Suprapubic skin (tissue), 4 donors: ENCODE measurements at places on chromosomes 16 and 17.

DNA sequence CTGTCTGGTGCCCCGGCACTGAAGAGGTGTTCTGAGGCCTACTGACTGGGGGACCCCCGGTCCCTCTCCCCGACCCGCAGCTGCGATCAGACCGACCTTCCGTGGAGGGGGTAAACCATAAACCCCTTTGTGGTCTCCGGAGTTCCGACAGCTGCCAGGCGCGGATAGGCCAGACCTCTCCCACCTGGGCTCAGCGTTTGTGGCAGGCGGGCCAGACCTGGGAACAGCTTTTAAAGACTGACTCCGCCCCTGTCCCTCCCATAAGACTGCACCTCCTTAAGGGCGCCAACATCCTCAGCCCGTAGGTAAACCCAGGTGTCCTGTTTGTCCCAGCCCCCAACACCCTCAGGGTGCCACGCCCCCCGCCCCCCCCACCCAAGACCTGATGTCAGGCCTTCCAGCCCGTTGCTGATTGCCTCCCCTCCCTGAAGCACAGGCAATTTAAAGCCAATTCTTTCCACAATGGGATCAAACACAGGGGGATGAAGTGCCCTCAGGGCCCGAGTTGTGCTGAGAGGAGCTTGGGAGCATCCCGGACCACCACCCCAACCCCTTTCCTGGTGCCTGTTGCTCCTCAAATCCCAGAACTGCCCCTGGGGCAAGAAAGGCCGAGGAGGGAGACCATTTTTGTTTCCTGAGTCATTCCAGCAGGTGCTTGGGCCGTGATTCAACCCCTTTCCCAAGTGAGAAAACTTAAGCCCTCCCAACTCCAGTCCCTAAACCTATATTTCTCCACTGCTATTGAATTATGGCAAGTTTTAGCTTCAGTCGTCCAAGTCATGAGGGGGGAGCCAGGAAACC is at the start of gene SOX15:
SOX15 (minus strand) TSS at position 204 of the 801 bp plus-strand sequence. CDS start 418 bp downstream, outside the sequence.
- DNase-seq = no peak

DNA sequence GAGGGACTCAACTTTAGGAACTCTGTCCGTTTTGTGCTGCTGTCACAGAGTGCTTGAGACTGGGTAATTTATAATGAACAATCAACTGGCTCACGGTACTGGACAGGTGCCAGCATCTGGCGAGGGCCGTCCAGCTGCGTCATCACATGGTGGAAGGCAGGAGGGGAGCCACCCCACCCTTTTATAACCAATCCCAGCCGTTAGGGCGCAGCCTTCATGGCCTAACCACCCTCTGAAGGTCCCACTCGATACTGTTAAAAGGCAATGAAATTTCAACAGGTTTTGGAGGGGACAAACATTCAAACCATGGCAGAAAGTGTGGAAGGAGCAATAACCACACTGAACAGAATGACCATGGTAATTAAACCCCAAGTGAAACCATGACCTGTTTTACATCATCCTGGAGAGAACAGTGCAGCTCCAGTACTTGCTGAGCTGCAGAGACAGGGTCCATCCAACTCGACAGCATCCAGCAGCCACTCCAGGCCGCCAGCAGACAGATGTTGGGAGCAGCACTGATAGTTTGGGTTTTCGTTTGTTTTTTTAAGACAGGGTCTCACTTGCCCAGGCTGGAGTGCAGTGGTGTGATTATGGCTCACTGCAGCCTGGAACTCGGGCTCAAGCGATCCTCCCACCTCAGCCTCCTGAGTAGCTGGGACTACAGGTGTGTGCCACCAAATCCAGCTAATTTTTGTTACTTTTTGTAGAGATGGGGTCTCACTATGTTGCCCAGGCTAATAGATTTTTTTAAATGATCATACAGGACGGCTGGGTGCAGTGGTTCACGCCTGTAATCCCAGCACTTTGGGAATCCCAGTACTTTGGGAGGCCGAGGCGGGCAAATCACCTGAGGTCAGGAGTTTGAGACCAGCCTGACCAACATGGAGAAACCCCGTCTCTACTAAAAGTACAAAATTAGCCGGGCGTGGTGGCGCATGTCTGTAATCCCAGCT is 11.0 kb downstream of the CHMP6 start:
- DNase-seq = peak; percentile 91

GRCh38 chr17:82055965-82056728 is 4.4 kb downstream of the GPS1 start:
- no peak for DNase-seq

- DNase-seq = no peak
Observed at GRCh38 chr16:50371936-50372595, 3.3 kb upstream of the BRD7 start.

- no peak for DNase-seq
Observed at GRCh38 chr16:66878067-66878466, 2.2 kb upstream of the PDP2 start.

DNA sequence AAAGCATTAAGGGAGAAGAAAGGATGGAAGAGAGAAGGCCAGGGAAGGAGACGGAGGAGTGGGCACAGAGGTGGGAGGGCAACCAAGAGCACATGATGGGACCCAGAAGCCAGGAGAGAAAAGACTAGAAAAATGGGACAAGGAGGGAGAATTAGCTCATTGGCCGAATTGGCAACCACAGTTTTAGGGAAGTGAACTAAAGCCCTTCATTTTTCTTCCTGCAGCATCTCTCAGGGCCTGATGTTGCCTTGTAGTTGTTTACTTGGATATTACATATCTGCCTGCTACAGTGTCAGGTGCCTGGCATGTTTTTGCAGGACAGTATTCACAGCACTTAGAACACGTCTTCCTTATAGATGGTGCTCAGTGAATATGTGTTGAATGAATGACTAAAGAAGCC is 19.0 kb downstream of the EMP2 start:
- no peak for DNase-seq

DNA sequence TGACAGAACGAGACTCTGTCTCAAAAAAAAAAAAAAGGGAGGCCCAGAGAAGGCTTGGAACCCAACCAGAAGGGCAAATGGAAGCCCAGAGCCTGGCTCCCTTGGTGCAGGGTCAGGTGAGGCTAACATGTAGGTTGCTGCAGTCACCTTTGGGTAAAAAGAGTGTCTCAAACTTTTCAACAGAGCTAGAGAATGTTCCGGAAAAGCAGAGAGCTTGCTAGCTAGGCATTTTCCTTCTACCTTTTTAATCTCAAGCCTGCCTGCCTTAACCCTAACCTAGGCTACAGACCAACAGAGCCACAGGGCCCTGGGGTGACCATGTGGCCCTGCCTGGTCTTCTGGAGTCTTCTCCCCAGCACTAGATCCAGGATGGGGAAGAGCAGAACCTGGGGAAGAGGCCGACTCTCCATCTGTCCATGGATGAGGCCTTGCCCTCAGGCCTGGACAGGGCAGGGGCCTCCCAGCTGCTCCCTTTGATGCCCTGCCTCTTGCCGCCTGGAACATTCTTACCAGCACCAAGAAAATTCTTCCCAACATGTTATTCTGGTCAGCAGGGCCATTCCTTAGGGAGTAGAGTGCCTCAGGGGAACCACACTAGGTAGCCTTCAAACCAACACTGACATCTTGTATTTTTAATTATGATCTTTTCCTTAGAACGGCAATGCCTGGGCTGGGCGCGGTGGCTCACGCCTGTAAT is 30.1 kb downstream of the SLC43A2 start:
- no peak for DNase-seq

GRCh38 chr17:45940826-45941225 is 46.5 kb downstream of the MAPT start:
- peak; percentile 86 for DNase-seq

DNA sequence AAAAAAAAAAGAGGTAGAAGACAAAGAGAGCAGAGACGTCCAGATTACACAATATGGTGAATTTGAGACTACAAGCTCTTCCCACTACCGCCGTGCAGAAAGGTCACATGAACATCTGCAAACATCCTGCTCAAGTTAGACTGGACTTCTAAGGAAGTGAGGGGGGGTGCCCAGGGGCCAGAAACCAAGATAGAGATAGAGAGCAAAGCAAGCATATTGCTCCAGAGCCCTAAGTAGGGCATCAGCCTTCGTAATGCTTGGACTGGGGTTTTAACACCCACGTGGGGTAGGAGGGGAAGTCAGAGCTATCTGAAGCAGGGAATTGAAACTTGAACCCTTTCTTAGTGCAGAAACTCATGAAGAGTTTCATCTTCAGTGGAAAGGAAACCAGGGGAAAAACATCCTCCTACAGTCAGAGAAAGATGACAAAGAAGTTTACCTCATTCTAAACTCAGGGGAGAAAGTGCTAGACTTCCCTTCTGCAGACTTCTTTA is 8.7 kb downstream of the CLEC19A start:
- peak; percentile 64 for DNase-seq

- DNase-seq = no peak
Observed at GRCh38 chr17:51036084-51036483, 84.6 kb downstream of the SPAG9 start.

GRCh38 chr17:52395308-52395707 is 236.8 kb upstream of the CA10 start:
- DNase-seq = no peak

- DNase-seq = no peak
Observed at GRCh38 chr17:73066148-73066884, 26.2 kb downstream of the SLC39A11 start.

DNA sequence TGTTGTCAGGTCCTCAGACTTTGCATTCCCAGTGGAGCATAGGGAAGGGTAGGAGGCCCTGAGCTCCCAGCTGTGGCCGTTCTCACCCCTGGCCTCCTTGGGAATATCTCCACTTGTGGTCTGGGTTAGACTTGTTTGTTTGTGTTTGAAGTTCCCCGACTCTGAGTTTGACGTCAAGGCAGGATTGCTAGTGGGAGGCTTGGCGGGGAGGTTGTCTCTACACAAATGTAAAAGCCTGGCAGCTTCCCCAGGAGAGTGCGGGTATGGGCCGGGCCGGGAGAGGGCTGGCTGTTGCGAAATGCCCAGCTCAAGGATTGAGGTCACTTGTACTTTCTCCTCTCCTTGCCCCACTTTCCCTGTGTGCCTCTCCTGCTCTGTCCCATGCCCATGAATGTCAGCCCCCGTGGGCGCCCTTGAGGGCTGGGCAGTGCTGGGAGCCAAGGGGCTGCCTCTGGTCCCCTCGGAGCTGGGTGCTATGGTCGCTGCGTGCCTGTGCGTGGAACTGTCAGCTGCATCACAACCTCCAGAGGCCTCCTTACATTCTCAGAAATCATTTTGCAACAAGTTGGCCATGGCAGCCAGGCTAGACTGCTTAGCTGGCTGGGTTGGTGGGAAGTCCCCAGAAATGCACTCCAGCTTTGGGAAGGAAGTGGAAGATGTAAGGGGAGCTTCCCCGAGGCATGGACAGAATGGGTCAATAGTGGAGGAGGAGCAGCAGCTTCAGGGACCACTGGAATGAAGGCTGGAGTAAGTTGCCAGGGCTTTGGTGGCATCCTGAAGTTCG is 84.3 kb downstream of the KSR1 start:
- DNase-seq = peak; percentile 94

DNA sequence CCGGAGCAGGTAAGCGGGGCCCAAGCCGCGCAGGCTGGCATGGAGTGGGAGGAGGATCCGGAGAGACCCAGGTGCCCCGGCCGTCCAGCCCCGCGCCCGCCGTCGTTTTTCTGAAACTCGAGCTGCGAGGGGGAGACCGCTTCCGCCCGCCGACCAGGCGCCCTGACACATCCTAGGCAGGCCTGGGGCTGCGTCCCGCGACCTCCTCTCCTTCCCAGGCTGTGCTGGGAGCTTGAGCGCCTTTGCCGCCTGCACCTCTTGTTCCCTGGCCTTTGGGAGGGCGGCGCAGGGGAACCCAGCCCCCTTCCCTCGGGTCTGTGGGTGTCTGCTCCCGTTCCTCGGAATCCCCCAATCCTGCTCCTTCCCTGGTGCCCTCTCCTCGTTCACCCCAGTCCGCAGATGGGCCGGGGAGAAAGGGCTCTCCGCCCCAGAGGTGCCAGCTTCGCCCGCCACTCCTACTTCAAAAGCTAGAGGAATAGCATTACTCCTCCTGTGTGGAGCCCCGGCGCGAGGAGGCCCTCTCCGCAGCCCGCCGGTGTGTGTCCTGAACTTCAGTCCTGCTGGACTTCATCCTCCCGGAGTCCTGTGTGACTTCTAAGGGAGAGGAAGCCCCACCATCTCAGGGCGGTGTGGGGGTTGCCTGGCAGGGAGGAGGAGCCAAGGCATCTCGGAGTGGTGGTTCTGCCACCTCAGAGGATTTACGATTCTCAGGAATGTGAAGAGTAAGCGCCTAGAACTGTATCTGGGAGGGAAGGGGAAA is 1.0 kb downstream of the NHERF1 start:
- DNase-seq = no peak

- DNase-seq = no peak
Observed at GRCh38 chr17:59621771-59622170, 2.1 kb downstream of the CLTC start.

DNA sequence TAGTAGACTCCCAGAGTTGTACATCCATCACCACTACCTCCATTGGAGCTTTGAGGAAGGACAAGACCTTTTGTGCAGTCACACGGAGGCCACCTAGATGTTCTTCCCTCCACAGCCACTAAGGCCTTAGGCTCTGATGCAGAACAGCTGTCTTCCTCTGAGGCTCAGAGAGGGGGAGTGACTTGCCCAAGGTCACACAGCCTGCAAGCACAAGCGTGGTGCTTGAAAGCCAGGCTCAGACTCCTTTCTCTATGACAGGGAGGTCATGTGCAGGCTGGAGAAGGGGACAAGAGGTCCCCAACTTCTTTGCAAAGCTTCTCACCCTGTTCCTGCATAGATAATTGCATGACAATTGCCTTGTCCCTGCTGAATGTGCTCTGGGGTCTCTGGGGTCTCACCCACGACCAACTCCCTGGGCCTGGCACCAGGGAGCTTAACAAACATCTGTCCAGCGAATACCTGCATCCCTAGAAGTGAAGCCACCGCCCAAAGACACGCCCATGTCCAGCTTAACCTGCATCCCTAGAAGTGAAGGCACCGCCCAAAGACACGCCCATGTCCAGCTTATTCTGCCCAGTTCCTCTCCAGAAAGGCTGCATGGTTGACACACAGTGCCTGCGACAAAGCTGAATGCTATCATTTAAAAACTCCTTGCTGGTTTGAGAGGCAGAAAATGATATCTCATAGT is 12.7 kb downstream of the SCGB1C2 start:
- DNase-seq = peak; percentile 37

DNA sequence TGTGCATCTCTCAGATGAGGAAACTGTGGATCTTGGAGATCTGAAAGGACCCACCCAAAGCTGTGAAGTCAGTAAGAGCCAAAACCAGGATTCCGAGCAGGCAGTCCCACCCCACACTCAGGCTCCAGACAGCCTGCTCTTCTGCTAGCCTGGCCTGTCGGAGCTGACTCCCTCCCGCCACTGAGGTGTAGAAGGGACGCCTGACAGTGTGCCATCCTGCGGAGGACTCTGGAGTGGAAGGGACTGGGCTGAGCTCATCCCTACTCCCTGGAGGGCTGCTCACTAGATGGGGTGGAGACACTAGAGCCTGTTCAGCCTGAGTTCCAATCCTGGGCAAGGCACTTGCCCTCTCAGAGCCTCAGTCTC is 36.0 kb downstream of the WFDC1 start:
- no peak for DNase-seq

DNA sequence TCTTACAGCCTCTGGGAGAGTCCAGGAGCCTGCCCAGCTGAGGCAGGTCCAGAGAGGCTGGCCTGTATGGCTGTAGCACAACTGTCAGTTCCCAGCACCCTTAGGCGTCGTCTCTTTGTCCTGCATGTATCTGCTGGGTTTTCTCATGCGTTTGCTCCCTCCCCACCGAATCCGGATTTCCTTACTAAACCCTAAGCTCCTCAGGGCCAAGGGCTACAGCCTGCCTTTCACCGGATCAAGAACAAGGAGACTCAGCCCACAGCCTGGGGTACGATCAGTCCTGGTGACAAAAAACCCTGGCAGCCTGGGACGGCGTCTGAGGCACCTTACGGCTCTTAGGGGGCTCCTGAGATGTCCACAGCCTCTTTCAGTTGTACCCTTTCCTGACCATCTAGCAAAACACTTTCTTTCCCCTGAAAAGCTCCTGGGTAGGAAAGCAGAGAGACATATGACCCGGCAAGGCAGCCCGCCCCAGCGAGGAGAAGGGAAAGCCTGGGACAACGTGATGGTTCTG is 12.2 kb downstream of the HIC1 start:
- DNase-seq = no peak
